ENCODE measurements at places on chromosomes 13 and 19.

DNA sequence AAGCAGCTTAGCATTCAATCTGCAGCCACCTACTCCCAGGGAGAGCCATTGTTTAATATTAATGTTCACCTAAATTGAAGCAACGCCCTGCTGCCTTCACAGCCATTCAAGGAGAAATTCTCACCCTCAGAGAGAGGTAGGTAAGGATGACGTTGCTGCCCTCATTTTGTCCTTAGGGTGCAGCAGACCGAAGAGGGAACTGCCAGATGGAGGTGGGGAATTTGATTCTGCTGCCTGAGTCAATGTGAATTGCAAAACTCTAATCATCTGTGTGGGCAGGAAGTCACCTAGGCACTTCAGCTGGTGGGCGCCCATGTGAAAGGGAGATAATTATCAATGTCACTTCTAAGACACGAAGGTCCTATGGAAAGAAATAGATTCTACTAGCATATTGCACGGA, 503.4 kb downstream of the TBC1D4 start:
- no peak for DNase-seq

GRCh38 chr13:42893214-42893671, 98.8 kb downstream of the EPSTI1 start:
- DNase-seq, result peak; percentile 20

DNA sequence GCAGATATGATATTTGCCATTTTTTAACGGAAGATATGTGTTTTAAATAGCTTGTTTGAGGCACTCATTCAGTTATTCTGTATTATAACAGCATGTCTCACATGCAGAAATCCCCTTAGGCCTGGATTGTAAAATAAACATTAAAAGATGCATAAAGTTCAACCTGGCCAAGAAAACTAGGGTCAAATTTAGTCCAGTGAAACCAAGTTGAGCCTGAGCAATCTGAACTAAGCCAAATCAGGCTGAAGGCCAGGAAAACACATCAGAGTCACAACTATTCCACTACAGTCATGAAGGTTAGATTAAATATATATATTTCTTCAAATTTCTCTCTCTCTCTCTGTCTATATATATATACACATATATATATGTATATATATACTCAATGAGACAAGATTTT, 504.8 kb downstream of the SLITRK1 start:
- no peak for DNase-seq

- no peak for DNase-seq
Measured at GRCh38 chr13:63124863-63125262, 1709.2 kb upstream of the PCDH20 start.

- no peak for DNase-seq
Measured at GRCh38 chr13:112815871-112816270, 126.0 kb downstream of the ATP11A start.

DNA sequence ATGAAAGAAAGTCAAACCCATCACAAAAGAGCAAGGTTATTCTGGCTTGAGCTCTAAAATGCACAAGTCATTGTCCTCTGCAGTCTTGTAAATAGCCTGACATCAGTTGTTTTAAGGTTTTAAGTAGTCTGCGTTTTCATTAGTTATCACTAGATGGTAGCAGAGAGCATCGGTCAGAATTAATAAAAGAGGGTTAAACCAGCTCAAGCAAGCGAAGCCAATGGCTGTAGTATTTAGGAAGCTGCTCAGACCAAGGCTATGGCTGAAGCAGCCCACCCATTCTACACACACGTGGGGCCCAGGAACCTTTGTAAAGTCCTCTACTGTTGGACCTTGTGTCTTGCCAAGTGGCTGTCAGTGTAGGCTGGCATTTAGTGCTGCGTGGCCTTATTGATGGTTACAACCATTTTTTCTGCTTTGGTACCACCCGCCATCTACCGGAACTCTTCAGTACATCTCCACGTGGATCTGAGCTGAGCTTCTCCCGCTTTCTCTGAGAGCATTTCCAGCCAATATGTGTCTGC, 13.3 kb upstream of the ZNF57 start:
- DNase-seq, result peak; percentile 63

DNA sequence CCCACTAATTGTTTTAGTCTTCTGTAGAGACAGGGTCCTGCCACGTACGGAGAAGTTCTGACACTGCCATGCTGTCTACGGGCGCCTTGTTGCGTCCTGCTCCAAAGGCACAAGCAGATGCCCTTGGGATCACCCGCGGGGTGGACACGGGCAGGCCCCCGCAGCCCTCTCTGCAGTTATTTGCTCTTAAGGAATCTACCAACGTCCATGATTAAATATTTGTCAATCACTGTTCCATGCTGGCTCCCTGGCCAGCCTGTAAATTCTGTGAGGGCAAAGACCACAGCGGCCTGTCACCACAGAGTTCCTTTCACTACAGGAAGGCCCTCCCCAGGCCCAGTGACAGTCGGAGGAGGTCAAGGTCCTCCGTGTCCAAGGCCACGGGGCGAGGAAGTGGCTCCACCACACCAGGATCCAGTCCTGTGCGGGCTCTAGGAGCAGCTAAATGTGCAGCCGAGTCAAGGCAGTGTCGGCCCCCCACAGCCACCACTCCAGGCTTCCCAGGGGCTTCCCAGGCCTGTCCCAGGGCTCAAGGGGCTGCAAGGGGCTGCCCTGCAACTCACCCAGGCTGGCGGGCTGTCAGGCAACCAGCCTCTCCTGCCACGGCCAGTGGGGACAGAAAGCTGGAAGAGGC, 2.1 kb downstream of the RNF126 start:
- DNase-seq, result no peak

- DNase-seq, result no peak
Measured at GRCh38 chr19:9610484-9611113, 10.4 kb downstream of the ZNF561 start.

DNA sequence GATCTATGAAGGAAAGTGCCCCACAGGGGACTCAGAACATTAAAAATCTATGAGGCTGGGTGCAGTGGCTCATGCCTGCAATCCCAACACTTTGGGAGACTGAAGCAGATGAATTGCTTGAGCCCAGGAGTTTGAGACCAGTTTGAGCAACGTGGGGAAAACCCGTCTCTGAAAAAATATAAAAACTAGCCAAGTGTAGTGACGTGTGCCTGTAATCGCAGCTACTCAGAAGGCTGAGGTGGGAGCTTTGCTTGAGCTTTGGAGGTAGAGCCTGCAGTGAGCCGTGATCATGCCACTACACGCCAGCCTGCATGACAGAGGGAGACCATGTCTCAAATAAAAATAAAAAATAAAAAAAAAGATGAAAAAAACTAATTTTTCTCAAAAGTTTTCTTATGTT, 1070.6 kb downstream of the PCDH9 start:
- no peak for DNase-seq
